ENCODE measurements at places on chromosomes 11 and 22.

- peak; percentile 39 for DNase-seq
These were observed 26.0 kb downstream of the IL10RA start for GRCh38 chr11:118012083-118012669.

DNA sequence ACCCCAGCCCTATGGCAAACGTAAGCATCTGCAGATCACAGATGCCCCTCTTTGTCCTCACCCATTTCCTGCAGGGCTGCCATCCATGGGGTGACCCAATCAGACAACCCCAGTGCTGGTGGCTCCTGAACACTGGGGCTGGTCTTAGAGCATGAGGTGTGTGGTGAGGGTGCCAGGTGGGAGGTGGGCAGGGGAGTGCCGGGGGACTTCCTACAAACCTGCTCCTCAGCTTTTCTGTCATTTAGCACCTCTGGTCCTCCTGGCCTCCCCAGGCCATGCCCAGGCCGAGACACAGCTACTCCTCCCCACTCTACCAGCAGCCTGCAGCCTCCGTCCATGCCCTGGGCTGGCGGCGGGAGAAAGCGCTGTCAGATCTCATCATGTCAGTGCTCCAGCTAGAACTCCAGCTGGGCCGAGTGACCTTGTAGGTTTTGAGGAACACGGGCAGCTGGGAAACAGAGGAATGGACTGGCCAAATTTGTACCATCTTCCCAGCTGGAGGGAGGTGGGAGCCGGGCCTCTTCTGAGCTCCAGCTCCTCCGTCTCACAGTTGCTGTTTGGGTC, 157.7 kb upstream of the NECTIN1 start:
- DNase-seq, result no peak

- no peak for DNase-seq
These were observed 34.4 kb downstream of the RELT start for GRCh38 chr11:73410627-73411026.

GRCh38 chr22:26632422-26633155, 10.8 kb downstream of the CRYBA4 start:
- no peak for DNase-seq

DNA sequence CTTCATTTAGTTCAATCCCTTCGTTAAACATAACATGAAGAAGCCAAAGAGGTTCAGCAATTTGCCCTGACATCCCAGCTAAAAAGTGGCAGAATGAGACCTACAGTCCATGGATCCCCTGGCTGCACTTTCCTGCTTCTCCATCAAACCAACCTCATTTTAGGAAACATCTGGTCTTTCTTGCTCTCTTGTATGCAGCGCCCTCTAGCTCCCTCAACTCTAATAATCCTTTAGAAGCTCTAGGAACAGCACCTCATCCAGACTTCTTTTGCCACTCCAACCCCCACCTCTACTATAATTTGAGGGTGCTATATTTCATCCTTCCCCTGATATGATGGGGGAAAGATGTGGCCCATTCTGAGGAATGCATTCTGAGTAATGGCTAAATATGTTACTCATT, 7.4 kb downstream of the CNTF start:
- no peak for DNase-seq

GRCh38 chr11:102983486-102983885, 28.0 kb upstream of the MMP13 start:
- DNase-seq, result no peak

DNA sequence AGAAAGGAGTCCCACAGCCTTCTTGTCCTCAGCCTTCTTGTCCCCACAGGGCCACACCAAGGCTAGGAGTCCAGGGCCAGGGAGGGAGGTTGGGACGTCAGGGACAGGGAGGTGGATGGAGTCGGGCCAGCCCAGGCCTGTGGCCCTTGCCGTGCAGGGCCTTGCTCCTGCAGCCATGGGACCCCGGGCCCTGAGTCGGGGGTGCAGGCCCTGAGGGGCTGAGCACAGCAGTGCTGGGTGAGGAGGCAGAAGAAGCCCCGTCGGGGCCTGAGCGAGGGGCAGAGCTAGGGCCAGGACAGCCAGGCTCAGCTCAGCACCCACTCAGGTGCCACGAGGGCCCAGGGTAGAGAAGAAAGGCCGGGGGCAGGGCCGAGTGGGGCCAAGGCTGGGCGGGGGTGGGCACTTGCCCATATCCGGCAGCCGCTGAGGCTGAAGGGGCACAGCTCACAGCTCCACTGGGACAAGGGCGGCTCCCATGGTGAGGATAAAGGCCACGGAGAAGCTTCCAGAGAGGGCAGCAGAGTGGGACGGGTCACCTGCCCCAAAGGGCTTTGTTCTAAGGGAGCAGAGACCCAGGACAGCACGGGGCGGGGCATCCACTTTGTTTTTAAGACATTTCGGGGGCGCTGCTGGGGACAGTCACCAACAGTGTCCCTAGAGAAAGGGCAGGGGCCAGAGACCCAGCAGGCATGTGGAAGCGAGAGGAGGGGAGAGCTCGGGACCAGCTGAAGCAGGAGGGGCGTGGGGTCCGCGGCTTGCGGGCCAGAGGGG, 3.6 kb downstream of the MLC1 start:
- DNase-seq, result no peak

DNA sequence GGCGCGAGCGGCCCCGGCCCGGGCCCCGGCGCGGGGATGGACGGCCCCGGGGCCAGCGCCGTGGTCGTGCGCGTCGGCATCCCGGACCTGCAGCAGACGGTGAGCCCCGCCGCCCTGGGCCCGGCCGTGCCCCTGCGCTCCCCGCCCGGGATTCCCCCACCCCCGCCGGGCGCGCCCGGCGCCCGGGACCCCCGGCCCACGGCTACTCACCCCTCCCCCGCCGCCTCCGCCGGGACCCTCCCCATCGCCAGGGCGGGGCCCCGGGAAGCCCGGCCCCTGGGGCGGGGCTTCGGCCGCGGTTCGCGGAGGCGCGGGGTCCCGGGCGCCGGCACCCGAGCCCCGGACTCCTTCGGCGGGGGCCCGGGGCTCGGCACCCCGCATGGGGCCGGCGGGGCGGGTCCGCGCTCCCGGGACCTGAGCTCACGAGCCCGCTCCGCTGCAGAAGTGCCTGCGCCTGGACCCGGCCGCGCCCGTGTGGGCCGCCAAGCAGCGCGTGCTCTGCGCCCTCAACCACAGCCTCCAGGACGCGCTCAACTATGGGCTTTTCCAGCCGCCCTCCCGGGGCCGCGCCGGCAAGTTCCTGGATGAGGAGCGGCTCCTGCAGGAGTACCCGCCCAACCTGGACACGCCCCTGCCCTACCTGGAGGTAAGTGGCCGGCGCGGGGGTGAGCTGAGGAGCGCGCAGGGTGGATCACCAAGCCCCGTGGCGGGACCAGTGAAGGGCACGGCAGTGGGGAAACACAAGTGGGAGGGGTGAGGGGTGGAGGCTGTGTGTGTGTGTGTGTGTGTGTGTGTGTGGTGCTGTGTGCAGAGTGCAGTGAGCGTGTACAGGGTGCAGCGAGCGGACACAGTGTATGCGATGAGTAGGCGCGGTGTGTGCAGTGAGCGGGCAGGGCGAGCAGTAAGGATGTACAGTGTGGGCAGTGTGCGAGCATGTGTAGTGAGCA, 2.3 kb downstream of the SHANK3 start:
- DNase-seq, result no peak

DNA sequence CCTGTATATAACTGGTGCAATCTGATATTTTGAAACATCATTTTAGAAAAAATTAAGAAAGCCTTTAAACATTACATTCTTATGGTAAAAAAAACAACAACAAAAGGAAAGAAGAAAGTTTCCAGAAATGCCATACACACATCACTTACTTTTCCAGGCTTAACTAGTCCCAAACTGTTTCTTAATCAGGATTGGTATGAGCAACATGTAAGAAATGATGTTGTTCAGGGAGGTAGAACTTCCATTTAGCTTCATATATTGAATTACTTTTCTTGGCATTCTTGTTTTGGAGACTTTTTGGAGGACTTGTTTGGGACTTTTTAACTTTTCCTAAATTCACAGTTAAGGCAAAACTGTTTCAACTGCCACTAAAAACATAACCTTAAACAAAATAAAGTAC, 791.5 kb downstream of the METTL15 start:
- no peak for DNase-seq

- DNase-seq, result no peak
These were observed 222.7 kb upstream of the SESN3 start for GRCh38 chr11:95453616-95454171.

DNA sequence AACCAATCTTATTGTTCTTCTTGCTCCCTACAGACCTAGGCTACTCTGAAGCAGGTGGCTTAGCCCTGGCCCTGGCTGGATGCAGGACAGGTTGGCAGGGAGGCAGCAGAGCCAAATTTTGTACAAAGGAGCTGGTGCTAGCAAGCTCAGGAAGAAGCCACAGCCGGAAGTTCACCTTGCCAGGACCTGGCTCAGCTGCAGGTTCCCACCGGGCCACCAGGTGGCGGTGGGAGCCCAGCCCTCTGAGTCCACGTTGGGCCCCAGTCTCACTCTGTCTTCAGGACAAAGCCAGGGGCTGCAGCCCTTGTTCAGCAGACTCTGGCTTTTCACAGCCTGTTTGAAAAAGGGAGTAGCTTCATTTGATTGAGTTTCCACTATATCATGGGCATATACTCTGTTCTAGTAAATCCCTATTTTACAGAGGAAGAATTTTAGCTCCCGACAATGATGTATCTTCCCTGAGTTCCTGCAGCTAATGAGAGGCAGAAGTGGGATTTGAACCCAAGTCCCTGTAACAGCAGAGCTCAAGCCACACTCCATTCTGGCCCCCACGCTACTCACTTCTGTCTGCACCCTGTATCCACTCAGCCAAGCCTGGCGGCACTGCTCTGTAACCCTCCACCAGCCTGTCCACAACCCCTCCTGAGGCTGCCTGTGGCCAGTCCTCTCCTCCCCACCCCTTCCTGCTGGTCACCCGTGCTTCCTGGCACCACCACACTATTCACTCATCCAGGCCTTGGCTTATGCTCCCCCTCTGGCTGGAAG, 3.3 kb downstream of the TKFC start:
- peak; percentile 80 for DNase-seq

- no peak for DNase-seq
These were observed 198.6 kb downstream of the TMEM135 start for GRCh38 chr11:87236368-87236767.

- DNase-seq, result no peak
These were observed 32.6 kb upstream of the TOLLIP start for GRCh38 chr11:1341928-1342524.

GRCh38 chr22:31099386-31099785, 8.0 kb downstream of the SELENOM start:
- DNase-seq, result no peak

GRCh38 chr22:33130473-33130872, 72.3 kb upstream of the SYN3 start:
- no peak for DNase-seq

DNA sequence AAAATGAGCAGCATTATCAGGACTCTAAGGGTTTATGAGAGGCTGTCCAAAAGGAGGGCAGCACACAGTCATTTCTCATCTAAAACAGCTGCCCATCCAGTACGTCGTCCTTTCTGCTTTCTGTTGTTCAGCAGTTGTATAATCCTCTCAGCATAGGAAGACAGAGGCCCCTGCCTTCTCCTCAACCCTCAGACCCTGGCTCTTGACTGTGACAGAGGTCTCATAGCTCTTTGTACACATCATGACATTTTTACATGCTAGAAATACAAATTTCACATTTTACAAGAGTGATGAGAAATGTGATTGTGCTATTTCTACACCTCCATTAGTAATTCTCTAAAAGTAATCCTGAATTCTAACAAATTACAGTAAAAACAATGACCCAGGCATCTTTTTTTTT, 36.2 kb upstream of the ZC3H12C start:
- no peak for DNase-seq

GRCh38 chr22:21759646-21760376, 24.2 kb upstream of the YPEL1 start:
- no peak for DNase-seq

- DNase-seq, result no peak
These were observed 10.9 kb upstream of the GNAZ start for GRCh38 chr22:23059284-23059948.

DNA sequence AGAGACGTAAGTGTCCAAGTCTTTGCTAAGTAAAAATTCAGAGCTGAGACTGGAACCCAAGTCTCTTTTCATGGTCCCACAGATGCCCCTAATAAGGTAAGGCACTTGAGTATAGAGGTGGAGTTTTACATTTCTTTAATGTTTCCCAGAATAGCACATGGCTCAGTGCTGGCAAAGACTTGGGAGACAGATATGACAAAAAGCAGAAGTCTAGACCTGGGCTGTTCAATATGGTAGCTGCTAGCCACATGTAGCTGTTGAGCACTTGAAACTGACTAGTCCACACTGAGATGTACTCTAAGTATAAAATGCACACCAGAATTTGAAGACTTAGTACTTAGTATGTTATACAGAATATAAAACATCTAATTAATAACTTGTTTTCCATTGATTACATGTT, 17.6 kb downstream of the VSTM5 start:
- no peak for DNase-seq

GRCh38 chr11:64721359-64721699, 1.7 kb downstream of the NRXN2 start:
- DNase-seq, result no peak

DNA sequence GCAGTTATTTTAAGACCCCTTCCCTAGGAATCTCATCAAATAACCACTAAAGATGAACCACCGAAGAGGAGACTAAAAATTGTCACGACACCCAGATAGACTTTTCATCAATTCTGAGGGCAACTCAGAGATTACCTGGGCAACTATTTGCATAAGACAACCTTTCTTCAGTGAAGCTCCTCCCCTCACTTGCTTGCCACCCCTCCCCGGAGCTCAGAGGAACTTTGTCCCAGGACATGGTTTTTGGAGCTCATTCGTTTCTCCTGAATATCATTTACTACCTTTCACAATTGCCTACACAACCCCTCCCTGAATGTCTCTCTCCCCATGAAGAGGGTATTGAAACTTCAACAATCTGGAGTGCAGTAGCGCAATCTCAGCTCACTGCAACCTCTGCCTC, 3.9 kb downstream of the AGBL2 start:
- DNase-seq, result no peak

DNA sequence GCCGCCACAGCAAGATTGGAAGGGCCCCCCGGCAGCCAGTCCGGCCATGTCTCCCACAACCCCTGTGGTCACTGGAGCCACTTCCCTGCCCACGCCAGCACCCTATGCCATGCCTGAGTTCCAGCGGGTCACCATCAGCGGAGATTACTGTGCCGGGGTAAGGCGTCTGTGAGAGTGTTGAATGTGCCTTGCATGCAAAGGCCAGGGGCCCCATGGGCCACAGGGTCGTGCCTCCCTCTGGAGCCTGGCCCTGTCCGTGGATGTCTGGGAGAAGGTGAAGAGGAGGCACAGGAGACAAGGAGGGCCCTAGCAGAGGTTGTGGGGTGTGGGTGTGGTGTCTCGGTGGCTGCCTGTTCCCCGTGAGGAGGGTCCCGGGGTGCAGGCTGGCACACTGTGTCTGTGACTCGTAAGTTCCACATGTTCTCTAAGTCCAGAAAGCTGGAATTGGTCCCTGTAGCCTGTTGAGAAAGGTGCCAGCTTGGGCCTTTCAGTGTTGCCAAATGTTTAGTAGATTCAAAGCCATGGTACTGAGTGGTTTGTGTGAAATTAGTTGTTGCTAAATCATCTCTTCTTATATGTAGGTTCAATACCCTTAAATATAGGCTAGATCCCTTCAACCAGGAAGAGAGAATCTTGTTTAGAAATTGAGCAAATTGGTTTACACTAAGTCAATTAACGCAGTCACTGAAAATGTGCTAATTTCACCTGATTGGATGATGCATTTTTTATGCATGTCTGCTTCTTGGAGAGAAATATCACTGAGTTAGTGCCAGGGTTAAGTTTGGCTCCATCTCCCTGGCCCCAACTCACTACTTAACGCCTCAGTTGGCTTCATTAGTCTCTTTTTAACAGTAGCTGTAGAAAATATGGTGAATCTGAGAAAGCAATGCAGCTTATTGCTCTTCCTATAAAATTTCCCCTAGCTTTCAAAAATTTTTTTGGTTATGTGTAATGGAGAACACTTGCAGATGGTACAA, 23.8 kb downstream of the AMPD3 start:
- no peak for DNase-seq

Measured in activated gamma-delta T cell treated with Interleukin-2 at 50 U/mL for 16 hours (primary cell).